ENCODE measurements at places on chromosomes 1 and 21. TPM values are rescaled to one million over a fixed set of nuclear protein-coding genes. Genes with fewer than 3 reads are reported as not detected.

The LRRC39 gene
- total RNA-seq, result 3.7 TPM

The SLC35A3 gene
- 15.0 TPM for total RNA-seq

The ERO1B gene
- total RNA-seq, result 1.5 TPM

The S100A3 gene
- total RNA-seq, result not detected

The TTLL10 gene
- total RNA-seq, result not detected

The RIMS3 gene
- total RNA-seq, result 0.36 TPM

The SPATA6 gene
- total RNA-seq, result 10.5 TPM

DNA sequence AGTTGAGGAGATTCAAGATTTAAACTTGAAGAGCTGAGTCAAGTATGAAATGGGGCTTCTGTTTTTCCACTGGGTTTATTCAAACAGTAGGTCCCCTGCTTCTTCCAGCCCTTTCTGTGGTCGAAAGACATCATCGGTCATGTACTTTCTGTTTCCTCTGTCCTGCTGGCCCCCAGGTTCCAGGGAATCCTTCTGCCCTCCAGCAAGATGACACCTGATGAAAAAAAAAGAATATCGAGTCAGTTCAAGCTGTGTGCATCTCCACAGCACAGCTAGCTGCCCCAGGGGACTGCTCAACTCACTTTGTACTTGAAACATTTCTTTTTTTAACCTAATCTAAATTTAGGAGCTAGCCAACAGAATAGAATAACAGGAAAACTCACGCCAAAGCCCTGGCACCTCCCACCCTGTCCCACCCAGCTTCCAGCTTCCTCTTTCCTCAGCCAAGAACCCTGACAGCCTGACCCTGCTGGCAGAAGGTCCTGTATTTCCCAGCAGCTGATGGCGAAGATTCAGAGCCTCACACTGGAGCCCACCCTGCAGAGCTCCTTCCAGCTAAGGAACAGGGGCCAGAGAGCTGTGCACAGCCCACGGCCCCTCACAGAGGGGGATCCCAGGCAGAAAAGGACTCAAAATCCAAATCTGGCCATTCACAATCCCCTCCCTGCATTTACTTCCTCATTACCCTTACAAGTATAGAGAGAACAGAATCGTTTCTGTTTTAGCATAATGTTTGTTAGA, 176.5 kb downstream of the PSMG1 start:
- peak; percentile 91 for DNase-seq

GRCh38 chr1:219783605-219784235, 144.6 kb downstream of the SLC30A10 start:
- DNase-seq, result no peak

DNA sequence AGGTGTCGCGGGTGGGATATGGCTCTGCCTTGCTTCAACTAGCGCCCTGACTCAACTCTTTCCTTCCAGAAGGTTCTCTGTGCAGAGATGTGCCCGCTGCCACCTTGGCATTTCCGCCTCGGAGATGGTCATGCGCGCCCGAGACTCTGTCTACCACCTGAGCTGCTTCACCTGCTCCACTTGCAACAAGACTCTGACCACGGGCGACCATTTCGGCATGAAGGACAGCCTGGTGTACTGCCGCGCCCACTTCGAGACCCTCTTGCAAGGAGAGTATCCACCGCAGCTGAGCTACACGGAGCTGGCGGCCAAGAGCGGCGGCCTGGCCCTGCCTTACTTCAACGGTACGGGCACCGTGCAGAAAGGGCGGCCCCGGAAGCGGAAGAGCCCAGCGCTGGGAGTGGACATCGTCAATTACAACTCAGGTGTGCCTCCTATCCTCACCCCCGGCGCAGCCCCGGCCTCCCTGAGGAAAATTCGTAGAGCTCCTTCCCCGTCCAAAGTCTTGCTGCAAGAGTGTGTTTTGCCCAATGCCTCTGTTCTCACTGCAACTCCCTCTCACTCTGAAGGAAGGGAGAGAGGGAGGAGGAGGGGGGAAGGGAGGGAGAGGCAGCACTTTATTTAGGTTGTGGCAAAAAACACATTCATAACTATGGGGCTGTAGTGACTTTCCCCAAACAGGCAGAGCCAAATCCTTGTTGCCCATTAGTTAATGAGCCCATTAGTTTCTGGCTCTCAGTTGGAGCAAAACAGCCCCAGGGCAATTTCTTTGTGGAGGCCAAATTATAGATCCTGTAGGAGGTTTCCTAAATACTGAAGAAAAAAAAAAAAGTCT, 4.3 kb downstream of the LHX9 start:
- DNase-seq, result no peak

GRCh38 chr1:60073605-60074278, at the start of gene C1orf87:
Gene C1orf87 (minus strand): TSS chr1:60073770. CDS start chr1:60072643, 1,127 bp downstream.
- no peak for DNase-seq

DNA sequence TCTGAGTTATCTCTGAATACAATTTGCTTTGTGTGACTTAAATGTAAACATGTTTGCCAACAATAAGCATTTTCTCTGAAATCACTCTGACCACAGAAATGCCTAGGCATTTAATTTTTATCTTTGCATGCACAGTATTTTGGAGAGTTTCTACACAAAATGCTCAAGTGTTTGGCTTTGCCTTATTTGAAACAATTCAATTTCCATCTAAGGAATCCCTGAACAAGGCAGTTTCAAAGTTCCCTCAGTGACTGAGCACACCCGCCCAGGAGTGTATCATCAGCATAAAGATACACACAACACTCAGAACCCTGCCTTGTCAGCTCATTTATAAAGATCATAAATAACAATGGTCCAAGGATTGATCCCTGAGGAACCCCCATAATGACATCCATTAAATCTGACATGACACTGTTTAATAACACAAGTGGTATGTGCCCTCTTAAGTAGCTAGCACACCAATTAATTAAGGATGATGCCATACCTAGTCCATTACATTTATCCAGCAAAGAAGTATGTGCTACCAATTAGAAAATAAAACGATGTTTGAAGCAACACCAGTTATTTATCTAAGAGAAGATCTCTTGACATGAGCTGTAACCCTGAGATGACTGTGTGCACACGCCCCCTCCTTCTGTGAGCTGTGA, 585.8 kb downstream of the ADGRL2 start:
- peak; percentile 9 for DNase-seq

GRCh38 chr1:44786138-44786840, 1.7 kb downstream of the BEST4 start:
- DNase-seq, result peak; percentile 48

DNA sequence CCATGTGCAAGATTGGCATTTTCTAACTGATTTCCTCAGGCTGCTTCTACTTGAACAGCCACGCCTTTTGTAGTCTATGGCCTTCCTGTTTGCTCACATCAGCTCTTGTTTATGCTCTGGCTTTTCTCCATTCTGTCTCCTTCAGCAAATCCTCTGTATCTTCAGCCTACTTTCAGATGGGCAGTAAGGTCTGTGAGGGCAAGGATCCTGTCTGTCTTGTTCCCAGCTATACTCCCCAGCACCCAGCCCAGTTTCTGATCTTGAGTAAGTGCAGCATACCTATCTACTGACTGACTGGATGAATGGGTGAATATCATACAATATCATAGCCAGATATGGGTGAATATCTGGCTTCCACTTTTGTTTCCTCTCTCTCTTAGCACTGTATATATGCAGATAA, 438.1 kb downstream of the LMO4 start:
- DNase-seq, result no peak

DNA sequence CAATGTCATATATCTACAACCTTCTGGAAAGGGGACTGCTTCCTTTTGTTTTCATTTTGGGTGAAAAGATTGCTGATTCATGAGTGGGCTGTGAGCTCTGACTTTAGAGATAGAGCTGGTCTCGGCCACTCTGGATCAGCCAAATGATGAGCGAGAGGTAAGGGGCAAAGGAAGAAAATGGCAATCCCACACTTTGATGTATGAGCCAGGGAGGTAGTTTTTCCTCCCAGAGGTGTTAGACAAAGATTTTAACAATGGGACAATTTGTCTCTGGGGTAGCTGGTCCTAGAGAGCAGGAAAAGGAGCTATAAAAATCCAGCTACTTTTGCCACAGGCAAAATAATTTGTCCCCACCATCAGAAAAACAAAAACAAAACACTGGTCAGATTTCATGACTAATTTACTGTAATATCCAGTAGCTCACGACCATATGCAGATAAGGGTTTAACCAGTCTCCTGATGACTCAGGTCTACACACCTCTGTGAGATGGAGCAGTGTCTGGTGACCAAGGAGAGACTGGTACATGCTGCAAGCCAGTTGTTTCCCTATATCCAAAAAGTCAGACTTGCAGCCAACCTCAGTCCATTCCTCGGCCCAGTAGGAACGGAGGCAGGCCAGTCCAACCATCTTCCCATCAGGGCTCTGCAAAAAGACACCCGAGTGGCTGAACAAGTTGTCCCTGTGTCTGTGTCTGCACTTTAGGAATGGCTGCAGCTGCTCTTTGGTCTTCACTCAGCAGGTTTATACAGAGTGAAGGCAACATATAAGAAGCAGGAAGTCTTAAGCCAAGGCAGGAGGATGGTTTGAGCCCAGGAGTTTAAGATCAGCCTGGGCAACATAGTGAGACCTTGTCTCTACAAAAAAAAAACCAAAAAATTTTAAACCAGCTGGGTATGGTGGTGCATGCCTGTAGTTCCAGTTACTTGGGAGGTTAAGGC, 29.2 kb downstream of the DNASE2B start:
- no peak for DNase-seq

GRCh38 chr1:119987112-119987511, 82.3 kb downstream of the NOTCH2 start:
- DNase-seq, result peak; percentile 92

DNA sequence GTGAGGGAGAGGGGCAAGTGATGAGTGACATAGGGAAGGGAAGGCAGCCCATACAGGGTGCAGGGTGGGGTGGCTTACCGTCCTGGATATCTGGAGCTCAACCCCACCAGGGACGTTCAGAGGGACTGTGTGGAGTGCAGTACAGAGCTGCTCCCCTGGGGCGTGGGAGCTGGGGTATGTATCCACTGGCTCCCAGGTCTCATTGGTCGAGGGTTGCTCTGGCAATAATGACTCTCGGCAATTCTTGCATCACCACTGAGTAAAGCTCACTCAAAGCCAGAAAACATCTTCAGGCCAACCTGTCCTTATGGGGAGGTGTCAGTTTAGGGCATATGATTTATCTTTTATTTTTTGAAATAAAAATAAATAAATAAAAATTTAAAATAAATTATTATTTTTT, 43.2 kb upstream of the RUNX3 start:
- no peak for DNase-seq

- no peak for DNase-seq
These were observed 214.1 kb upstream of the L1TD1 start for GRCh38 chr1:61980561-61980960.

DNA sequence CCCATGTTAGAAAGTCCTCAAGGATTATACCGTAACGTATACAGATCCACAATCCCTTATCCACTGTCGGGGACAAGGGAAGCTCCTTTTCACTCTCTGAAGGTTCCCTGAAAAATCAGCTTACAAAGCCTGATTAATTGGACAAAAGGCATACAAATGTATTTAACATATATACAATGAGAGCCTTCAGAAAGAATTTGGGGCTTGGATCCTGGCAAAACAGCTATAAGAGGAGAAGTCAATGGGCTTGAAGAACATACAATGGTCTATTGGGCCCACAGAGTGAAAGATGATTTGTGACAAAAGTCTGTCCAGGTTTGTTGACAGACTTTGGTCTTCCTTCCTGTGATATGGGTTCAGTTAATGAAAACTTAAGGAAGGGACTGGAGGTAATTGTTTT, 10.7 kb downstream of the TACSTD2 start:
- no peak for DNase-seq

GRCh38 chr1:64327119-64327518, 123.7 kb downstream of the UBE2U start:
- DNase-seq, result no peak

DNA sequence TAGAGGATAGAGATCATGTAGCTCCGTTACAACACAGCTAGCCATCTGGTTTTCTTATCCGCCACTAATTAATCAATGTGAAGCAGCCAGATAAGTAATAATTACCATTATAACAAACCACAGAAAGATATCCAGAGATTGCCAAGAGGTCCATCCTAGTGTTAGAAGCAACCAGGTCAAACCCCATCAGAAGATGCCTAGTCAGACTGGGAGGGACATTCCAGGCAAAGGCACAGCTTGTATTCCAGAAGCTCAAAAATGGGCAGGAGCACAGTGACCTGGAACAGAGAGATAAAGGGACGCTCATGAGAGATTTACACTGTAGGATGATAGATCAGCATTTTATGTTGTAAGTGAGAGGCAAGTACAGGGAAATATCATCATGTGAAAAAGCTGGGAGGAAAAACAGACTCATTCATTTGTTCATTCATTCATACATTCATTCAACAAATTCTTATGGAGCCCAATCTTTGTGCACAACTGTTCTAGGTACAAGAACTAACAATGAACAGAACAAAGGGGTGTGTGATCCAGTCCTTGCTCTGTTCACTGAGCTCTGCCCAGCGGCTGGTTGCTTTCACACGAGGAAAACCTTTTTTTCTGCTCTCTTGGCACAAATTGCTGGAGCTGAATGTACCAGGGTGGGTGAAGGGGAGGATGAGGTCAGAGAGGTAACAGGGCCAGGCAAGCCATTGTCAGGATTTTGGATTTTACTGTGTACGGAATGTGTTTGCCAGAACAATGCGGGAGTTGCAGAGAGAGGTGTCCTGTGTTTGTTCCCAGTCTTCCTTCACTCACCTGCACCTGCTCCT, 240.8 kb upstream of the FGGY start:
- peak; percentile 65 for DNase-seq

DNA sequence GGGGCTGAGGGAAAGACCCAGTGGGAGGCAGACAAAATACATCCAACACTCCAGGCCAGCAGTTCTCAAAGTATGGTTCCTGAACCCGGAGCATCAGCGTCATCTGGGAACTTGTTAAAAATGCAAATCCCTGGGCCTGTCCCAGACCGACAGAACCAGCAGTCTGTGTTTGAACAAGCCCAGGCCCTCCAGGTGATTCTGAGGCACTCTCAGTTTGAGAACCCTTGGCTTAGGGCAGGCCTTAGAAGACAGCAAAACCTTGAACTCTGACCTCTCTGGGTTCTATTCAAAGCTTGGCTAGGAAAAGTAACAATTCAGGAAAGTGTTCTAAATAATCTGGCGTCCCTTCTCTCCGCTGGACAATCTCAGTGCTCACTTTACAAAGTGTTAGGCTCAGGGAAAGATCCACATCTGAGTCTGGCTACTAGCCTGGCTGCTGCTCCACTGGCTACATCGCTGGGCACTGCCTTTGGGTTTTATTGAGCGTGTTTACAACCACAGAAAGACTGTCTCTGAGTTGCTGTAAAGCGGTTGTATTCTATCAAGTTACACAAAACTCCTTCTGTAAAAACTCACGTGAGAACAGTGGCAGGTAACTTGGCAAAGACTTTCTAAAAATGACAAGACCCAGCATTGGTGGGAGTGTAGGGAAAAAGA, 166.1 kb downstream of the HIVEP3 start:
- no peak for DNase-seq

Data from fibroblast of the aortic adventitia (primary cell).